ENCODE measurements at places on chromosomes 1 and 21.

DNA sequence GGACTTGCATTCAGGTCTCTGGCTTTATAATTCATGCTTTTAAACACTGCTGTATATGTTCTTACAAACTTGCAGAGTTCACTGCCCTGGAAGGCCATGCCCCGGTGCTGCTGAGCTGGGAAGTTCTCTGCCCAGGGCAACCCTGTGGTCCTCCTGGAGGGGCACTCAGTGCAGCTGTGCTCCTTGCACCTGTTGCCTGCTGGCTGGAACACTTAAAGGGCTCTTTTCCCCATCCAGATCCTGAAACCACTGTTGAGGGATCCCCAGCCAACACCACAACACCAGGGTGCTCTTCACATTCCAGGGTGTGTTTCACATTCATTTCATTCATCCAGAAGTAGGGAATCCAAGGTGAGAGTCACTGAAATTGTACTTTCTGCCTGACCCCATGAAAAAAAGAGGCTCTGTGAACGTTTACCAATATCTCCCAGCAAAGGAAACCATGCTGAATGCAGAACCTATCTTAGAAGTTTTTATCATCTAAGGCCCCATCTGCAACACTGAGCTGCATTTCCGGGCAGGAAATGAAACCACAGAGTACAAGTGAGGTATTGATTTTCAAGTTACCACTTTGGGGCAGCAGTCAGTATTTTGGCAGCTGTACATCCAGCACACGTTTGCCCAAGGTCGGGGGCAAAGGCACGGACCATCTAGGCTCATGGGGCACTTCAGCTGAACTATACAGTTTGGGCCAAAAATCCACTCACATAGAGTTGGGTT is 16.4 kb upstream of the KIAA0040 start:
- DNase-seq: peak; percentile 76

- DNase-seq: no peak
These were observed 168.2 kb downstream of the DSCAM start for GRCh38 chr21:40678681-40679284.

GRCh38 chr1:61370913-61371279 is 288.5 kb downstream of the NFIA start:
- DNase-seq: no peak

DNA sequence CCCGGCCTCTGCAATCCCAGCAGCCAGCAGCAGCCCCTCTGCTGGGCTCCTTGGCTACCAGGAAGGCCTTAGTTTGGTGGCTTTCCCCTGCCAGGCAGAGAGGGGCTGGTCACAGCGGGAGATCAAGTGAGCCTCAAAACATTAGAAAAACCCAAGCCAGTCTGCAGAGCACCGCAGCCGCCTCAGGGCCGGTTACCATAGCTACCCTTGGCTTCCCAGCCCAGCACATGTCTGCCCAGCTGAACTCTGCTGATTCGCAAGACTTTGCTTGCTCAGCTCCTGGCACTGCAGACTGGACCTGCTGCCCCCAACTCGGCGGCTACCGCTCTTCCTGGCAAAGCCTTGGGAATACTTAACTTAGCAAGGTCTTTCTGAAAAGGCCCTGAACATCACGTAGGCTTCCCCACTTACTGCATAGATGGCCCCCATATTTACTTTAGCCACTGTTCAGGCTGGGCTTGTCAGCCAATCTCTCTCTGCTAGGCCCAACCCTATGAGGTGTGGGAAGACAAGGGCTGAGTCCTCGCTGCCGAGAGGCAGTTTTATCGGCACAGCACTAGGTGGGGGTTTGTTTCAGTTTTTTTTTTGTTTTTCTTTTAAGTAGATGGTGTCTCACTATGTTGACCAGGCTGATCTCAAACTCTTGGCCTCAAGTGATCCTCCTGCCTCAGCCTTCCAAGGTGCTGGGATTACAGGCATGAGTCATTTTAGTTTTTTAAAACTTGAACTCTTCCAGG is 28.6 kb upstream of the PLEKHG5 start:
- no peak for DNase-seq

GRCh38 chr21:35428489-35428888 is 379.4 kb upstream of the RUNX1 start:
- peak; percentile 63 for DNase-seq

DNA sequence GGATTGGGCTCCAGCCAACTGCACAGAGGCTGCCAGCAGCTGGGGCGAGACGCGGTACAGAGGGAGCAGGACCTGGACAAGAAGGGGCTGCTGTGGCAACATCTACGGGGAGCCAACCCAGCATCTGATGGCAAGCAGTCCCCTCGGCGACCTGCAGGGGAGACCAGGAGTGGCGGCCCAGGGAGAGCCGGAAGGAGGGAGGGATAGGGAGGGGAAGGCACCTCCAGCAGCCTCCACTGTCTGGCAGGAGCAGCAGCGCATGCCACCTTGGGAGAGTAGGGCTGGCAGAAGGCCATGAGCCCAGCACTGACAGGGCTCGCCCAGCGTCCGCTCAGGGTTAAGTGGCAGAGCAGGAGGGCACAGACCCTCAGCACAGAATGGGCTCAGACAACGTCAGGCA is 17.3 kb downstream of the CHD5 start:
- DNase-seq: no peak
